ENCODE measurements at places on chromosomes 2 and 18. TPM values are rescaled to one million over a fixed set of nuclear protein-coding genes. Genes with fewer than 3 reads are reported as not detected.
A peak's percentile ranks its signal among the peaks of the same experiment; 100 is the strongest.

GRCh38 chr18:30987467-30988241 lies 54.9 kb downstream of the DSC3 start:
- H3K27me3 ChIP-seq = no peaks in the 10 kb centered on the region
- no peaks in the 10 kb centered on the region for H3K4me1 ChIP-seq
- peak; percentile 77 for DNase-seq
- no peaks in the 10 kb centered on the region for H3K36me3 ChIP-seq

DNA sequence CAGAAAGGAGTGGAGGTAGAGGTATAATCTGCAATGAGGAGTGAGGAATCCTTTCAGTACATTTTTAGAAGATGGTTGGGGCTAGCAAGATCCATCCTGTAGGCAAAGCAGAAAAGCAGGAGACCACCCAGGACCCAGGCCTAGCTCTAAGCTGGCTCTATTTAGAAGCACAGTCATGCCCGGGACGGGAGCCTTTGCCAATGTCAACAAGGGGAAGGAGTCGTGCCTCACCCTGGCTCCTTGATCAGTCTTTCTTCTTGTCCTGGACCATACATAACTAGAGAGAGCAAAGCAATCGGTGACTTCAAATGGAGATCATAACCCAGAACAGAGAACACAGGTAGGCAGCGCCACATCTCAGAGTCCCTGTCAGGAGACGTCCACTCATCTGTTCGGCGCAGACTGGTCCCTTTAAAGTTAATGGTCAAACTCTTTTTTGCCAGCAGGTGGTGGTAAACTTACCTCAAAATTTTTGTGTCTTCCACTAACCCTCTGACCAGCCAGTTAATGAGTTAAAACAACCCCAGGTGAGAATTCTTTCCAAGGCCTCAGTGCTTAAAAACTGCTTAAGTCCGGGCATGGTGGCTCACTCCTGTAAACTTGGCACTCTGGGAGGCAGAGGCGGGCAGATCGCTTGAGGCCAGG lies 8.0 kb downstream of the MC5R start:
- H3K27ac ChIP-seq = no peak overlapping the region
- H3K27me3 ChIP-seq = no peaks in the 10 kb centered on the region
- no peak for DNase-seq
- no peak overlapping the region for H3K4me3 ChIP-seq

COL4A3 gene
- total RNA-seq = under 0.01 TPM

DNA sequence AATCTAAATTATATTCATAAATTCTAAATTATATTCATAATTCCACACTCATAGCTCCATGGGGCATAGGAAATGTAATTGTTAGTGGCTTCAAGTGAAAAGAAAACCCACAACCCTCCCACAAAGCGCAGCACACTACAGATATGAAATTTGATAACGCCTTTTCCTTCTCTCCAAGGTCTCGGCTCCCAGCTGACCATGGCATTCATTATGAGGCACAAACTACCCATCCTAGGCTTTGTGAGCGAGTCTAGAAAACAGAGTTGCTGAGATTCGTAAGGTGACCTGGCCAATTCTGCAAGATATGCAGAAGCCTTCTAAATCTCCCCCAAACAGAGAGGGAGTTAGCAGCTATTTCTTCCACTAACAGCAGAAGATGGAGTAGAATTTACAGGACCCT lies 5.4 kb downstream of the NPPC start:
- H3K4me1 ChIP-seq = peaks cover 3% of the 10 kb centered on the region
- DNase-seq = no peak
- H3K27ac ChIP-seq = no peak overlapping the region
- H3K4me3 ChIP-seq = no peak overlapping the region

NUP35 gene
- total RNA-seq = 13.7 TPM

ABCB11 gene
- total RNA-seq = 0.18 TPM

- no peak overlapping the region for H3K4me3 ChIP-seq
- H3K36me3 ChIP-seq = no peaks in the 10 kb centered on the region
- H3K27me3 ChIP-seq = no peaks in the 10 kb centered on the region
- H3K27ac ChIP-seq = no peak overlapping the region
- H3K4me1 ChIP-seq = no peaks in the 10 kb centered on the region
Measured at GRCh38 chr18:59927246-59927825, 27.5 kb downstream of the PMAIP1 start.

DNA sequence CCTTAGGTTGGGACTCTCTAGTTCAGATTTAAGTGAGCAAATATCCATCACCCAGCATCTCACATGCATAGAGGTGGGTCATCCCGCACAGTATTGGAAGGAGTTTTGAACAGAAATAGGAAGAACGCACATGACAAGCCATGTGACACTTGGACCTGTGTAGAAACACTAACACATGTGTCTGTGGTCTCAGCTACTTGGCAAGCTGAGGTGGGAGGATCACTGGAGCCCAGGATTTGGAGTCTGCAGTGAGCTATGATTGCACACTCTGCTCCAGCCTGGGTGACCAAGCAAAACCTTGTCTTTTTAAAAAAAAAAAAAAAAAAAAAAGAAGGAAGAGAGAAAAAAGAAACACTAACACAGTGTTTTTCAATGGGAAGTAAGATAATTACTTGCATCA lies 5.4 kb upstream of the MTCL1 start:
- no peaks in the 10 kb centered on the region for H3K27me3 ChIP-seq
- no peak overlapping the region for H3K4me3 ChIP-seq
- peaks cover 11% of the 10 kb centered on the region for H3K4me1 ChIP-seq
- no peaks in the 10 kb centered on the region for H3K36me3 ChIP-seq
- no peak overlapping the region for H3K27ac ChIP-seq
- DNase-seq = no peak

DNA sequence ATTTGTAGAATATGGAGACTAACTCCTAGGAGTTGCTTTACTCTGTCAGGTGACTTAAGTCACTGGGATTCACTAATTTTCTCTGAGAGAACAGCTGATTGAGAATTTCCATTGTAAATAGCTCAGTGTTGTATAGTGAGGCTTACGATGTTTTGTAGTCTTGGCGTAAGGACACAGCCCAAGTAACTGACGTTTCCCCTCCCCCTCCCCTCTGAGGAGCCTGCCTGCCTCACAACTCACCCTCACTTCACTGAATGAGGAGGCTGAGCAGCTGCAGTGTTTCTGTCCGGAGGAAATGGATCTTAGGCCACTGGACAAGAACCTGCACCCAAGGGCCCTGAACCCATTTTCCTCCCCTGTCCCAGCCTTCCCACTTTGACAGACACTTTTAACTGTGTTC lies 264.6 kb downstream of the PHLPP1 start:
- no peak overlapping the region for H3K27ac ChIP-seq
- no peaks in the 10 kb centered on the region for H3K27me3 ChIP-seq
- no peak for DNase-seq

DNA sequence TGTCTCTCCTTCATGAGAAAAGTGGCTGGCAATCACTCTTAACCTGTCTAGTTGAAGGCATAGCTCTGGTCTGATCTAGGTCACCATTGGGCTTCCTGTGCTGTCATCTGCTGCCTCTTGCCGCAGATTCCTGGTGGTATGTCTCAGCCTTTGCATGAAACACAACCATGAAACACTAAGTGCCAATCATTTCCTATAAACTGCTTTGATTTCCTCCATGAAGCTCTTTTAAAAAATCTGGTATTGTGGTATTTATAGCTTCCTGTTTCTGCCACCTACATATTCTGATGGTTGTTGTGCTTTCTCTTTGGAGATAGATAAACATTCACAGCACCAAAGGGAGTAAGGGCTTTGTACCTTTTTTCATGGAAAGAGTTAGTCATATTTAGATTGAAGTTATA lies 120.0 kb upstream of the EPC2 start:
- H3K27me3 ChIP-seq = no peaks in the 10 kb centered on the region
- no peak overlapping the region for H3K27ac ChIP-seq
- no peaks in the 10 kb centered on the region for H3K36me3 ChIP-seq
- no peak overlapping the region for H3K4me3 ChIP-seq

MOGAT1 gene
- not detected for total RNA-seq

DNA sequence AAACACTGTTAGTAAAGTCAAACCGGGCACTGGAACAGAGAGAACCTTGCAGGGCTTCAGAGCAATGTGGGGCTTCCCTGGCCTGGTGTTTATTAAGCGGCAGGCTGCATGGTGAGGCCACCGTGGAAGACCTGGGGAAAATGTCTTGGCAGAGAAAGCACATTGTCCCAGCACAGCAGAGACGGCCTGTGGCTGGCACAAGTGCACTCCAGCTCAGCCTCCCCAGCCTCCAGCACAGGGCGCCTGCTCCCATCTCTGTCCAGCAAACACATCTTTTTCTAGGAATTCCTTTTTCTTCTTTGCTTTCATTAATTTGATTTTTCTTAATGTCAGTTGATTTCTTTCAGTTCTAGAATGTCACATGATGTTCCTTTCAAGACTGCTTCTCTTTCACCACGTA lies 138.2 kb upstream of the NFATC1 start:
- H3K27me3 ChIP-seq = no peaks in the 10 kb centered on the region
- no peak for DNase-seq
- H3K27ac ChIP-seq = no peak overlapping the region

MRO gene
- total RNA-seq = not detected

GRCh38 chr18:22987547-22988189 lies 54.5 kb downstream of the RBBP8 start:
- H3K4me3 ChIP-seq = no peak overlapping the region
- H3K36me3 ChIP-seq = no peaks in the 10 kb centered on the region
- no peak for DNase-seq

CRACDL gene
- 36.5 TPM for total RNA-seq

DNA sequence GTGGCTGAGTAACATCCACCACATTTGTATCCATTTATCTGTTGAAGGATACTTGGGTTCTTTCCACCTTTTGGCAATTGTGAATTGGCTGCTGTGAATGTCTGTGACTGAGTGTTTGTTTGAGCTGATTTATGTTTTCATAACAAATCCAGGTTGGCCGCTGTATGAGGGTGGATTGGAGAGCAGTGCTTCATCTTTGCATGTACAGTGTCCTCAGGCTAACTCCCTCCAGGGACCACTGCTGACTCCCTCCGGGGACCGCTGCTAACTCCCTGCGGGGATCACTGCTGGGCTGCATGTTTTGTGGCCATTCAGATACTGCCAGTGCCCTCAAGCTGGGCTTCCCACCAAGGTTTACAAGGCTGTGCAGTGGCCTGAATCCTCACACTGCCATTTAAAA lies 10.2 kb downstream of the BOK start:
- no peak overlapping the region for H3K27ac ChIP-seq
- DNase-seq = no peak

DNA sequence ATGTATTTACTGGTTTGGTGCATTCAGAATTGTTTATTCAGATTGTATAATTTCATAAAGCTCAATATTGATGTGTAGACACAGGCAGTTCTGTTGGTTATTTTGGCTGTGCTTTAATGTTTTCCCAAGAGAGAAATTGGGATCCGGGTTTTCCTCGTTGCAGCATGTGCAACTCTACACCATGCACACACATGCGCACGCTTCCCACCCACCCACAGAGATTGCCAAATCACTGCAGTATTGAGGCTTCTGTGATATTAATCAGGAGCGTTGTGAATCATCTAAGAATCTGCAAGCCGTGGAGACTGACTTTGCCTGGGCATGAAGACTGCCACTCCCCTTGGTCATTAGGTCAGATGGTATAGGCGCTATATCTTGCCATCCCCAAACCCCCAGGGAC lies 571.5 kb downstream of the SLC4A3 start:
- no peak overlapping the region for H3K4me3 ChIP-seq
- no peak for DNase-seq
- no peaks in the 10 kb centered on the region for H3K36me3 ChIP-seq
- no peaks in the 10 kb centered on the region for H3K27me3 ChIP-seq
- no peak overlapping the region for H3K27ac ChIP-seq

DNA sequence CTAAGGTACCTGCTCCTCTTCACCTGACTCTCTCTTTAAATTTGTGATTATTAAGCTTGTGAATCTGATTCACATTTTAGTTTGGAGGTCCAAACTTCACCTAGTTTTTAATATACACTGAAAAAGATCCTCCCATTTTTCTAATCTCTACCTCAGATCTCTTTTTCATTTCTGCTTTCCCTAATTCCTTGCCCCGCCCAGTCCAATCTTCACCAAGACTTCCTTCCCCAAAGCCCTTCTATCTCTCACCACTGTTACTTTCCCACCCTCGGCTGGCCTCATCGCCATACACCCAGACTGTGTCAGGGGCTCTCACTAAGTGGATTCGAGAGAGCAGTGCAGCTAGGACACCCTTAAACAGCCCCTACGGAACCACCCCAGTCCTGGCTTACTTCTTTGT lies 40.0 kb downstream of the LBH start:
- H3K27ac ChIP-seq = no peak overlapping the region
- H3K4me1 ChIP-seq = no peaks in the 10 kb centered on the region
- H3K4me3 ChIP-seq = no peak overlapping the region

GALR1 gene
- total RNA-seq = 0.83 TPM

GRCh38 chr18:25164848-25165811 lies 186.8 kb downstream of the ZNF521 start:
- no peaks in the 10 kb centered on the region for H3K27me3 ChIP-seq
- H3K27ac ChIP-seq = peak overlapping the region; percentile 39
- no peaks in the 10 kb centered on the region for H3K4me1 ChIP-seq
- no peaks in the 10 kb centered on the region for H3K36me3 ChIP-seq

LBX2 gene
- 6.9 TPM for total RNA-seq

SERPINB3 gene
- not detected for total RNA-seq

CNDP1 gene
- not detected for total RNA-seq

- no peak for DNase-seq
- no peaks in the 10 kb centered on the region for H3K36me3 ChIP-seq
- no peaks in the 10 kb centered on the region for H3K27me3 ChIP-seq
- H3K4me3 ChIP-seq = no peak overlapping the region
Measured at GRCh38 chr2:144501118-144501517, 18.8 kb downstream of the ZEB2 start.

DNA sequence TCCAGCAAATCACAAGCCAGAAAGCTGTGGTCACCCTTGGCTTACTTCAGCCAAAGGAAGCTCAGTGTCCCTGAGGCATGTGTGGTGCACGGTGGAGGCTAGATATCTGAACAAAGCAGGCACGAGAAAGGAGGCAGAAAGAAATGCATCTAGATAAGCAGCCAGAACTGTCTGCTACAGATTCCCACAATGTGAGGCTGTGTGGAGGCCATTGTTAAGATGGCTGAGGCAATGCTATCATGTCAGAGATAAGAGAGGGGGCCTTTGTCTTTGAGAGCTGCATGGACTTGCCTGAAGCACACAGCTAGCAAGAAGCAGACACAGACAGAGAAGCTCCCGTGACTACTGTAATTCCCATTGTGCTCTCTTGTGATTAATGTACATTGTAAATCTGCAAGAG lies 110.5 kb upstream of the LYPD6 start:
- H3K4me1 ChIP-seq = peaks cover 4% of the 10 kb centered on the region
- H3K27ac ChIP-seq = no peak overlapping the region
- no peak for DNase-seq
- no peak overlapping the region for H3K4me3 ChIP-seq
- H3K27me3 ChIP-seq = no peaks in the 10 kb centered on the region
- no peaks in the 10 kb centered on the region for H3K36me3 ChIP-seq

GRCh38 chr2:216498070-216498378 lies 620 bp upstream of the RPL37A start:
- H3K4me1 ChIP-seq = peaks cover 6% of the 10 kb centered on the region
- peak overlapping the region; percentile 85 for H3K27ac ChIP-seq
- no peak for DNase-seq
- H3K27me3 ChIP-seq = no peaks in the 10 kb centered on the region
- H3K36me3 ChIP-seq = no peaks in the 10 kb centered on the region

GKN1 gene
- total RNA-seq = not detected

RNF125 gene
- total RNA-seq = 19.6 TPM

IL18R1 gene
- total RNA-seq = 3.6 TPM

SCTR gene
- total RNA-seq = 0.54 TPM
